ENCODE measurements at places on chromosomes 2 and 18. TPM values are rescaled to one million over a fixed set of nuclear protein-coding genes. Genes with fewer than 3 reads are reported as not detected.

GRCh38 chr2:70046534-70046933 is 40.7 kb upstream of the PCBP1 start:
- H3K4me3 ChIP-seq, result no peak overlapping the region
- H3K4me1 ChIP-seq, result peaks cover 59% of the 10 kb centered on the region
- H3K27ac ChIP-seq, result peak overlapping the region; percentile 57
- no peaks in the 10 kb centered on the region for H3K27me3 ChIP-seq

- peak; percentile 39 for DNase-seq
- H3K27me3 ChIP-seq, result no peaks in the 10 kb centered on the region
- H3K27ac ChIP-seq, result peak overlapping the region; percentile 47
- peaks cover 25% of the 10 kb centered on the region for H3K4me1 ChIP-seq
- peak overlapping the region; percentile 84 for H3K4me3 ChIP-seq
- peaks cover 12% of the 10 kb centered on the region for H3K36me3 ChIP-seq
These were observed 1.4 kb upstream of the TTL start for GRCh38 chr2:112480530-112481049.

GRCh38 chr18:3916082-3916481 is 466.1 kb downstream of the TGIF1 start:
- no peaks in the 10 kb centered on the region for H3K36me3 ChIP-seq
- no peak overlapping the region for H3K27ac ChIP-seq
- no peaks in the 10 kb centered on the region for H3K4me1 ChIP-seq
- H3K4me3 ChIP-seq, result no peak overlapping the region
- DNase-seq, result no peak

GRCh38 chr2:199955007-199955338 is 318 bp downstream of the TYW5 start:
- peak overlapping the region; percentile 99 for H3K4me3 ChIP-seq
- no peak for DNase-seq
- H3K4me1 ChIP-seq, result peaks cover 71% of the 10 kb centered on the region
- H3K27me3 ChIP-seq, result no peaks in the 10 kb centered on the region
- peak overlapping the region; percentile 95 for H3K27ac ChIP-seq
- H3K36me3 ChIP-seq, result peaks cover 16% of the 10 kb centered on the region

- H3K4me3 ChIP-seq, result no peak overlapping the region
- H3K27me3 ChIP-seq, result peaks cover 9% of the 10 kb centered on the region
- no peaks in the 10 kb centered on the region for H3K4me1 ChIP-seq
These were observed 26.6 kb upstream of the TCF7L1 start for GRCh38 chr2:85106489-85107180.

- H3K27ac ChIP-seq, result no peak overlapping the region
- peaks cover 74% of the 10 kb centered on the region for H3K36me3 ChIP-seq
- DNase-seq, result no peak
- no peaks in the 10 kb centered on the region for H3K27me3 ChIP-seq
- H3K4me1 ChIP-seq, result peaks cover 2% of the 10 kb centered on the region
These were observed 107.3 kb upstream of the IL1R2 start for GRCh38 chr2:101884423-101884822.

TTL gene
- total RNA-seq, result 38.5 TPM

HOXD12 gene
- not detected for total RNA-seq

DNA sequence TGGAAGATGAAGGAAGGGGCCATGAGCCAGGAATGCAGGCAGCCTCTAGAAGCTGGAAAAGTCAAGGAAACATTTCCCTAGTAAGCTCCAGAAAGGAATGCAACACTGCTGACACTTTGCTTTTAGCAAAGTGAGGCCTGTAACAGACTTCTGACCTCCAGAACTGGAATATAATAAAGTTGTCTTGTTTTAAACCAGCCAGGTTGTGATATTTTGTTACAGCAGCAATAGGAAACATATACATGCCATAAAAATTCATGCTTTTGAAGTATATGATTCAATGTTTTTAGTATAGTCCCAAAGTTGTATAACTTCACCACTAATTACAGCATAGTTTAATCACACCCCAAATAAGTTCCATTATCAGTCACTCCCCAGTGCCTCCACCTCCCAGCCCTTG is 15.2 kb upstream of the ZNF396 start:
- no peaks in the 10 kb centered on the region for H3K36me3 ChIP-seq
- H3K27ac ChIP-seq, result no peak overlapping the region
- no peak for DNase-seq
- no peak overlapping the region for H3K4me3 ChIP-seq
- no peaks in the 10 kb centered on the region for H3K4me1 ChIP-seq

DNA sequence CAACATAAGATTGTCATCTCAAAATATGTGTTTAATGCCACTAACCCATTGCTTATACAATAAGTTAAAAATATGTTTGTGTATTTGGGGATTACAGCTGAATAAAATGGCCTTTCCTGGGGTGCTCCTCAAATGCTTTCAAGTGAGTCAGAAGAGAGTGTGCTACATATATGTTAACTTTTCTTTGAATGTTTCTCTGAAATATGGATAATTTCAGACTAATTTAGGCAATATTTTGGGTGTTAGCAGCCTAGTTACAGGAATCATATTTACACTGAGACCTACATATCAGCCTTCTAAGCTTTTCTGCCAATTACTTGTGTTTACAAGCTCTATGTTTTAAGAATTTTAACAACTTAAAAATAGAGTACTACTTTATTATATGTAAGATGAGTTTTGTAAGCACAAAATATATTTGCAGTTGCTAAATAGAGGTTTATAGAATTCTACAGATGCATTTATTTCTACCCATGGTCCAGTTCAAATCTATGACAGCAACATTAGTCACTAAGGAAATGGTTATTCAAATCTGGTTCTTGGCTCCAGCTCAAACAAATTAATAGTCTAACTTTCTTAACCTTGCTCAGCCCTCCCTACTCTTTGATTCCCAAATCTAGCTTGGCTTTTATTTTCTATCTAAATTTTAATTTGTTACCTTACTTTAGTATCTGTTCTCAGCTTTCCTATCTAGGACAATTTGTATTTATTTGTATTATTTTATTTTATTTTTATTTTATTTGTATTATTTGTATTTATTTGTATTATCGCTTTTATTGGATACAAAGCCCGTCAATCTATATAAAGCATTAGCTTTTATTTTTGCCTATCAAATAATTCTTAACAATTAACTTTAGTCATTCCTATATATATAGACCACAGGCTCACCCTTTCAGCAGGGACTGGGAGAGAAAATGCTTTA is 48.9 kb downstream of the FSIP2 start:
- no peak overlapping the region for H3K4me3 ChIP-seq
- no peaks in the 10 kb centered on the region for H3K4me1 ChIP-seq
- DNase-seq, result no peak
- no peaks in the 10 kb centered on the region for H3K27me3 ChIP-seq
- no peak overlapping the region for H3K27ac ChIP-seq

DNA sequence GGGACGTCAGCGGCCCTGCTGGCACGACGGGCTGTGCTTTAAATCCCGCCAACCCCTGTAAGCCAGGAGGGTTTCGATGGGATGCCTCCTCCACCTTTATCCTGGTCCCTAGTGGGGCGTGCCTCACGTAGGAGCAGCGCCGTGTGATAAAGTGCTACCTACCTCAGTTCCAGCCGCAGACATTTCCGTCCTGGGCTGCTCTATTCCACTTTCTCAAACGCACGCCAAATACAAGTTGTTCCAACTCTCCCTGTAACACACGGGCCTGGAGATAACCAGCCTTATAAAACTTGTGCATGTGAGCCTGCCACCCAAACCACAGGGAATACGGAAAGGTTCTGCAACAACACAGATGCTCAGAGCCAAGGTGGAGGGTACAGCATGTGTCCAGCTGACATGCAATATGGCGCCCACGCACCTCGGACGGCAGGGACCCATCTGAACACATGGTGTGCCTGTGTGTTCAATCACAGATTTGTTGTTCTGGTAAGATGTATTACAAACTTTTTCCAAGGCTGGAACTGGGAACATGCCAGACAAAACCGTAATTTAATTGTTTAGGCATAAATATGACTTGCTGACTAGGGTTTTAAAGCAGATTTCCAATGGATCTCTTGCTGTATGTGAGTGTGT is 47.7 kb downstream of the ZNF516 start:
- peaks cover 12% of the 10 kb centered on the region for H3K27me3 ChIP-seq
- no peaks in the 10 kb centered on the region for H3K36me3 ChIP-seq
- DNase-seq, result no peak
- H3K4me1 ChIP-seq, result peaks cover 21% of the 10 kb centered on the region

MDH1 gene
- 164 TPM for total RNA-seq

KLHL41 gene
- total RNA-seq, result not detected

MROH2A gene
- not detected for total RNA-seq

GRCh38 chr2:237557633-237558015 is 8.8 kb upstream of the PRLH start:
- H3K4me1 ChIP-seq, result peaks cover 13% of the 10 kb centered on the region
- H3K36me3 ChIP-seq, result no peaks in the 10 kb centered on the region
- no peak overlapping the region for H3K4me3 ChIP-seq
- H3K27me3 ChIP-seq, result peaks cover 2% of the 10 kb centered on the region
- H3K27ac ChIP-seq, result peak overlapping the region; percentile 65

DNA sequence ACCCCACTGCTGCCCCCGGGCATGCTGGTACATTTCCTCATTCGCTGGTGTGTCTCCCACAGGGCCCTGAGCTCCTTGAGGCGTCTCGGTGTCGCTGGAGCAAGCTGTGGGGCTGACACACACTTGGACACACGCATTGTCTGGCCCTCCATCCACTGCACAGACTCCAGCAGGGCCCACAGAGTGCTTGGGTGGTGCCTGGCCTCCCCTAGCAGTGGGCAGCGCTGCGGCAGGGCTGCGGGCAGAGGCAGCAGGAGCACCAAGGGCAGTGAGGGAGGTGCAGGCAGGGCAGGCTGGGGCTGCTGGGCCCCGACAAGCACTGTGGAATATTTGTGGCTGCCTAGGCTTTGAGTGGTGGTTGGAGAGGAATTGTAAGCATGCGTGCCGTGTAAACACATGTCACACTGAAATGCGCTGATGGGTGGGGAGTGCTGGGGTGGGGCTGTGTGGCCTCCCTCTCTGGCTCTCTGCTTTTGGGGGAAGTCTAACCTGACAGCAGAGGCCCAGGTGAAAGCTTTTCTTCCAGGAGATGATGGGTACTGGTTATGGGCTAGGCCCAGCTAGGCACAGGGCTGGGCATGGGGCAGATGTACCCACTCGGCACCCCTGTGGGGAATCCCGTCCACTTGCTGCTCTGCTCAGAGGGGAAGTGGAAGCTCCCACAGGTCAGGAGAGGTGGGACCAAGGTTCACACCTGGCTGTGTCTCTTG is 55.5 kb upstream of the HS6ST1 start:
- no peak overlapping the region for H3K4me3 ChIP-seq
- no peak overlapping the region for H3K27ac ChIP-seq
- peaks cover 8% of the 10 kb centered on the region for H3K4me1 ChIP-seq
- H3K27me3 ChIP-seq, result no peaks in the 10 kb centered on the region
- DNase-seq, result no peak

DNA sequence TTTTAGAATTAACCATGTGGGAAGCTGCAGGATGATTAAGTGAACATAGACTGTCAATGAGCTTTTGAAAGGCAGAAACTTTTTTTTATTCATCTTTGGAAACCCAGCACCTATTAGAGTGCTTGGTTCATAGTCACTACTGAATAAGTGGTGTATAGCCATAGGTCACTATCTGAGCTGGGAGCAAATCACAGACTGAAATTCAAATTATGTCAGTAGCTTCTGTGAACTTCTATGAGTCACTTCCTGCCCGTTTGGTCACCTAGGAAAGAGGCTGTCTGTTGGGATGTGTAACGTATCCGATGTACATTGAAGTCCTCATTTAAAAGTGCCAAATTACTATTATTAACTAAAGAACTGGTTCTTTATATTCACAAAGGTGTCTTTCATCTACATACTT is 20.5 kb upstream of the SLC40A1 start:
- no peak for DNase-seq
- H3K4me1 ChIP-seq, result peaks cover 1% of the 10 kb centered on the region
- H3K27ac ChIP-seq, result no peak overlapping the region
- no peaks in the 10 kb centered on the region for H3K36me3 ChIP-seq
- H3K27me3 ChIP-seq, result no peaks in the 10 kb centered on the region
- H3K4me3 ChIP-seq, result no peak overlapping the region

DNA sequence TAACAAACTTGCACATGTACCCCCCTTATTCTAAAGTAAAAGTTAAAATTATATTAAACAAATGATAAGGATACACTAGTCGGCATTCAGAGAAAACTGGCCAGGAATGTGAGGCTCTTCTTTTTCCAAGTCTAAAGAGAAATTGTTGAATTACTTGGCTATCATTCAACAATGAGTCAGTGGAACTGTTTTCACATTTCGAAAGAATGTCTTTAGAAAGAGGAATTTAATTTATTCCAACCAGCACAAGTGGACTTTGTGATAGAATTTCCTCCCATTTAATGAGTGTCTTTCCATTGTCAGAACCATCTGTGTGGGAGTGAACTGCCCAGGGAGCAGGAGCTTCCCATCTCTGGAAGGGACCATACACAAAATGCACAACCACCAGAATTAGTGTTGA is 792.2 kb downstream of the EPHA4 start:
- no peak overlapping the region for H3K27ac ChIP-seq
- no peaks in the 10 kb centered on the region for H3K27me3 ChIP-seq
- no peaks in the 10 kb centered on the region for H3K4me1 ChIP-seq
- H3K4me3 ChIP-seq, result no peak overlapping the region

DNA sequence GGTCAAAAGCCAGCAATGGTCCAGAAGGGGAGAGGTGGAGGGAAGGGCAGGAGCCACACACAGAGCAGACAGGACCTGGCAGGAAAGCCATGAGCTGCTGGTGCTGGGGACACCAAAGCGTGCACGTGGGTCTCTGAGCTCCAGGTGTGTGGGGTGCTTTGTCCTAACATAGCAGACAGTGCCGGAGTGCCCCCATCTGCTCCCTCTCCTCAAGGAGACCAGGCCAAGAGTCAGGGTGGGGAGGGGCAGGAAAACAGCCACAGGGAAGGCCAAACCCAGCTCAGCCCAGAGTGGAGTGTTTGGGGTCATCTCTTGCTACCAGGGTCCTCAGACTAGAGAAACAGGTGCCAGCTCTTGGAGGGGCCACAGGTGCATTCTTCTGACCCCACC is 4.2 kb upstream of the GPC1 start:
- no peak overlapping the region for H3K4me3 ChIP-seq
- peaks cover 3% of the 10 kb centered on the region for H3K27me3 ChIP-seq
- H3K36me3 ChIP-seq, result no peaks in the 10 kb centered on the region
- H3K4me1 ChIP-seq, result peaks cover 18% of the 10 kb centered on the region

- H3K27me3 ChIP-seq, result peaks cover 4% of the 10 kb centered on the region
- DNase-seq, result no peak
- H3K4me3 ChIP-seq, result no peak overlapping the region
- no peak overlapping the region for H3K27ac ChIP-seq
- peaks cover 9% of the 10 kb centered on the region for H3K4me1 ChIP-seq
- no peaks in the 10 kb centered on the region for H3K36me3 ChIP-seq
These were observed 24.4 kb downstream of the SPP2 start for GRCh38 chr2:234074751-234075517.

DNA sequence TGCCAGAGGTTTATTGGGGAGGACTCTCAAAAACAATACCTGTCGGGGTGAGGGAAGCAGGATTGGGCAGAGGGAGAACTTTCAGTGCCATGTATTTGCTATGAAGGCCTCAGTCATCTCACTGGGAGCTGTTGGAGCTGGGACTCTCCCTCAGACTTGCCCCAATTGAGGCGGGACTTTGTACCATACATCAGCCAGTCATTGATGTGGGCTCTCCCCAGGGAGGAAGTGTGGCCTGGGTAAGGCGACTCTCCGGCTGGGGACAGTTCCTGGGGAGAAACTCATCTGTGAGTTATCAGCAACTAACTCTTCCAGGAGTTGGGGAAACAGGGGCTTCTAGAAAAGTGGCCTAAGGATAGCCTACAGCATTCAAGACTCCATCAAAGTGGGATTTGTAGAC is 66.5 kb downstream of the FTCDNL1 start:
- no peak overlapping the region for H3K4me3 ChIP-seq
- no peak for DNase-seq
- no peaks in the 10 kb centered on the region for H3K36me3 ChIP-seq

IL36B gene
- not detected for total RNA-seq
